ENCODE measurements at places on chromosomes 2 and 18.
A peak's percentile ranks its signal among the peaks of the same experiment; 100 is the strongest.

GRCh38 chr2:63721082-63721424, 120.6 kb upstream of the UGP2 start:
- DNase-seq = no peak

GRCh38 chr2:217220228-217221013, 360.6 kb upstream of the TNP1 start:
- peak; percentile 14 for DNase-seq

DNA sequence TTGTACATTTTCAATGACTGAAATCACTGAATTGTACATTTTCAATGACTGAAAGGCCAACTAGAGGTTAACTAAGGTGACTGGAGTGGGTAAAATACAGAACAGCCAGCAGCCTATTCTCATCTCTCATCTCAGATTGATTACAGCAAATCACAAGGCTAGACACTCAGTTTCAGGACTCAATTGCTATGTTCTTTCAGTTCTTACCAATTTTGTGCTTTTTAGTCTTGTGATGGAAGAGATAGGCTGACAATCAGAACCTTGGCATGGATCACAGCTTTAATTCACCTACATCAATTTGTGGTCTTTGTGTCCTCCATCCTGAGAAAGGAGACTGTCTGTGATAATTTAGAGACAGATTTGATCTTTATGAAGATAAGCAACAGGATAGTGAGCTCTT, 124.7 kb downstream of the GULP1 start:
- DNase-seq = no peak

- no peak for DNase-seq
Observed at GRCh38 chr2:232480201-232481190, 7.1 kb downstream of the ECEL1 start.

DNA sequence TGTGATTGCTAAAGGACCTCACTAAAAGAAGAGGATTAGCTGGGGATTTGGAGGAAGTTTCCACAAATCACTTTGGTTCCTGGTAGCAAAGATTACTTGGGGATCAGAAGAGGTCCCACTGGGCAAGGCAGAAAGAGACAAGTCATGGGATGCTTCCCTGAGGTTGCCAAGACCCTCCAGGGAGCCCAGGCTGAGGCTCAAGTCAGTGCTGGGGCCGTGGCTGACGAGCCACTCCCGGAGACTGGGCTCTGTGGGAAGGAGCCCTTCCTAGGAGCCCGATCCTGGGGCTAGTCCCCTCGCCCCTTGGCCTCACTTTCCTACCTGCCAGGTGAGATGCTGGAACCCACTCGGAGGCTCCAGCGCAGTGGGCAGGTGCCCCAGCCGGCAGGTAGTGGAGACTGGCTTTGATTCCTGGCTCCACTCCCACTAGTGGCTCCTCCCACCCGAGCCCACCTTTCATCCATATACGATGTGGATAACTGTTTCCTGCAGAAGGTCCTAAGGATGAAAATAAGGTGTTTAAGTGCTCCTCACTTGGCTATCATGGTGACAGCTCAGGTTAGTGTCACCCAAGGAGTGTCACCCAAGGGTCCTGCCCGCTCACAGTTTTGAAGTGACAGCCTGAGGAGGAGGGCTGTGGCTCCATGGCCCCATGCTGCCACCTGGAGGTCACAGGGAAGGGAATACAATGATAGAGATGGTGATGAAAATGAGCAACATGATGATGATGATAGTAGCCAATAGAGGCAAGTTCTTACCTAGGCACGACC, 100.5 kb downstream of the CAPN13 start:
- peak; percentile 70 for DNase-seq

- peak; percentile 99 for DNase-seq
Observed at GRCh38 chr18:3453540-3454364, 3.8 kb downstream of the TGIF1 start.

DNA sequence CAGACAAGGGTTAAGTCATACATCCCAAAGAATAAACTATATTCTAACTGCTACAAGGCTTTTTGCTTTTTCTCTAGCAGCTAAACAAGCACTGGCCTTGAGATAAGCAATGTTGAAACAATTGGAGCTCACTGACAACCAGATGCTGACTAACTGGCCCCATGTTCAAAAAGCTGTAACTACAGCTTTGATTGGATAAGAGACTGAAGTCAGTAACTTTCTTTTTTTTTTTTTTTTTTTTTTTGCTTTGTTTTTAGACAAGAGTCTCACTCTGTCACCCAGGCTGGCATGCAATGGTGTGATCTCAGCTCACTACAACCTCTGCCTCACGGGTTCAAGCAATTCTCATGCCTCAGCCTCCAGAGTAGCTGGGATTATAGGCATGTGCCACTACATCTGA, 45.4 kb upstream of the TMEM163 start:
- DNase-seq = no peak

DNA sequence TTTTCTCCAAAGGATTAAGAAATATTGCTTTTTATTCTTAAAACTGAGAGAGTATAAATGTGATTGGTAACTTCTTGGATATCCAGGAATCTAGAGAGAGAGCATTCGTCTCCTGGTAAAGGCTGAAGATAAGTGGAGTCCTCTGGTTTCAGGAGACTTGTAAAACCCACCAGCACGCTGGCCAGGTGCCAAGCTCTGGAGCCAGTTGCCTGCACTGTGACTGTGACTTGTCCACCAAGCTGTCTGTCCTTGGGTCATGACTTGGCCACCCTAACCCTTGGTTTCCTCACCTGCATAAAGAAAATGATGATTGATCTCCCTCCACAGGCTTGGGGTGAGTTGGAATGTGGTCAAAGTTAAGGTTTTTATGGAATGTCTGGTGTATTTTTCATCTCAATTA, 185.4 kb upstream of the NCKAP5 start:
- DNase-seq = no peak

DNA sequence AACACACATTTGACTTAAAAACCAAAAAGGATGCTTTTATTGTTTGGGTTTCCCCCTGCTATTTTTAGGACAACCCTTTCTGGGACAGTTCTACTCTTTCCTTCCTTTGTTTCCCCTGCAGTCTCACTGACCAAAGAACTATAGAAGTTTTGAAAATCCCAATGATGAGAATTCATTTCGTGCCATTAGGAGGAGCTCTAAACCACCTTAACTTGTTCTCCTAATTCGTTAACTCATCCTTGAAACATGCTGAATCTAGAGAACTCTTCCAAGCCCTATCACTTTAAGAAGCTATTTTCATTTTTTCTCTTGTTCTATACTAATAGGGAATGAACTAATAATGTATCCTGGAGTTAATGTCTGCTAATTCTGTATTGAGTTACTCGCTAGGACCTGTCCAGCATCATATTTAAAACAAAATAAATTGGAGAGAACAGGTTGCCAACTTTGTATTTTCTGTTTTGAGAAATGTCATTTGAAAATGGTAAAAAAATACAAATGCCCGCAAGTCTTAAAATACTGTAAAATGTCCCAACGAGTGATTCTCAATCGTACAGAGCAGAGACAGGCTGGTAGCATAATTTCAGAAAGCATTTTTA, 62.9 kb downstream of the AFTPH start:
- DNase-seq = peak; percentile 72

GRCh38 chr2:144259332-144259731, 260.6 kb downstream of the ZEB2 start:
- no peak for DNase-seq

All from AG10803 (cell line).